ENCODE measurements at places on chromosomes 1 and 21.

- DNase-seq: no peak
Measured at GRCh38 chr1:9010781-9011323, 15.4 kb downstream of the SLC2A7 start.

GRCh38 chr1:220498188-220498587, 29.7 kb upstream of the MARK1 start:
- peak; percentile 74 for DNase-seq

DNA sequence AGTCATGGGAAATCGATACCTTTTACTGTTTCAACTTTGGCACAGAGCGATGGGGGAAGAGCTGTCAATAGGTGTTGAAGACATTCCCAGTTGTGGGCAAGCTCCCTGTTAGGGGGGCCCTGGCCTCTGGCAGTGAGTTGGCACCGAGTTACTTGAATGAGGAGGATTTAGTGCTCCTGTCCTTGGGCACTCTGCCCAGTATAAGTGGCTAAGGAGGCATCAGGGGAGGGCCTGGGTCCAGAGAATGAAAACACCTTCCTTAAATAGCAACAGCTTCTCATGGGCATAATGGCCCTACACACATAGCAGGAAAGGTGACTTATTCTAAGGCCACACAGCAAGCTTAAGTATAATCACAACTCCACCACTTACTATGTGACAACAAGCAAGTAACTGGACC, 664.4 kb downstream of the PTPRU start:
- DNase-seq: no peak

GRCh38 chr1:29583727-29584126, 347.4 kb downstream of the PTPRU start:
- peak; percentile 85 for DNase-seq

- DNase-seq: peak; percentile 99
Measured at GRCh38 chr1:9233241-9233941, 1.2 kb upstream of the H6PD start.

GRCh38 chr1:59484096-59484495, 187.2 kb downstream of the FGGY start:
- DNase-seq: peak; percentile 78

- DNase-seq: no peak
Measured at GRCh38 chr1:227401562-227402342, 83.5 kb upstream of the CDC42BPA start.

DNA sequence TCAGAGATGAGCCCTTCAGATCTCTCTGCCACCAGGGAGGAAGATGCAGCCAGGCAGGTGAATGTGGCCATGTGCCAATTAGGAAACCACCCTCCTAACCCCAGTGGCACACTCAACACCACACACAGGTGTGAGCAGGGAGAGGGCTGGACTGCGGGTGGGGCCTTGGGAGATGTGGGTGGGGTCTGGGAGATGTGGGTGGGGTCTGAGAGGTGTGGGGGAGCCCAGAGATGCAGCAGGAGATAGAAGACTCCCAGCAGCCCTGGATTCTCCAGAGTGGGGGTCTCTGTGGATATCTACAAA, 43.2 kb upstream of the COL6A1 start:
- no peak for DNase-seq

GRCh38 chr1:152328801-152329391, 3.9 kb upstream of the FLG start:
- no peak for DNase-seq

DNA sequence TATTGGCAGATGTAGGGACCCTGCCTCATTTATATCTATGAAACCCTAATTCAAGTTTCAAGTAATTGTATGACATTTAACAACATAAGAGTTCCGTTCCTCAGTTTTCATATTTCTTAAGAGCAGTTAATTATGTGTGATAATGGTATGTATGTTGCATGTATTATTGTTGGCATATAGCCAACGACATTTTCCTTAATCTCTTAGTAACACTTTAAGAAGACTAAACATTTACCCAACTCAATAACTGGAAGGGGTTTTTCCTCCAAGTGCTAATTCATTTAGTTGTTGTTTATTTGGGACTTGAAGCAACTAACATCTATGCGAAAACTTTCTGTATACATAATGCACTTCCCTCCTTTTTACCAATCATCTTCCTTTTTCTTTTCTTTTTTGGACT, 1.5 kb upstream of the RALGPS2 start:
- peak; percentile 54 for DNase-seq

GRCh38 chr21:17768840-17769446, 50.2 kb downstream of the C21orf91 start:
- DNase-seq: peak; percentile 13

- DNase-seq: no peak
Measured at GRCh38 chr1:47340227-47340626, 6.6 kb downstream of the CMPK1 start.

DNA sequence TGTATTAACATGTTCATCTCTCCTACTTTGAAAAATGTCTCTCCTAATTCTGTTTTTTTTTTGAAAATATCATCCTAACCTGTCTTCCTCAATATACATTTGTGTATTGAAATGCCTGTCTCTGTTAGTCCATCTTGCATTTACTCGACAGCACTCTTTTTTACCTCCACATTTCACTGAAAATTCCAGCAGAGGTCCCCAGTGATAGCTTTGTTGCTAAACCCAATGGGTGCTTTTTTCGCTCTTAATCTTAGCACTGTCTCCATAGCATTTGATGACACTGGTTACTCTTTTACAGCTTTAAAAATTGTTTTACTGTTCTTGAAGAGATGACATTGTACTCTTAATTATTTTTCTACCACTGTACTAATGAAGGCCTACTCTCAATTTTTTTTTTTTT, 10.8 kb downstream of the OSBPL9 start:
- peak; percentile 69 for DNase-seq
